ENCODE measurements at places on chromosomes 2 and 18.

DNA sequence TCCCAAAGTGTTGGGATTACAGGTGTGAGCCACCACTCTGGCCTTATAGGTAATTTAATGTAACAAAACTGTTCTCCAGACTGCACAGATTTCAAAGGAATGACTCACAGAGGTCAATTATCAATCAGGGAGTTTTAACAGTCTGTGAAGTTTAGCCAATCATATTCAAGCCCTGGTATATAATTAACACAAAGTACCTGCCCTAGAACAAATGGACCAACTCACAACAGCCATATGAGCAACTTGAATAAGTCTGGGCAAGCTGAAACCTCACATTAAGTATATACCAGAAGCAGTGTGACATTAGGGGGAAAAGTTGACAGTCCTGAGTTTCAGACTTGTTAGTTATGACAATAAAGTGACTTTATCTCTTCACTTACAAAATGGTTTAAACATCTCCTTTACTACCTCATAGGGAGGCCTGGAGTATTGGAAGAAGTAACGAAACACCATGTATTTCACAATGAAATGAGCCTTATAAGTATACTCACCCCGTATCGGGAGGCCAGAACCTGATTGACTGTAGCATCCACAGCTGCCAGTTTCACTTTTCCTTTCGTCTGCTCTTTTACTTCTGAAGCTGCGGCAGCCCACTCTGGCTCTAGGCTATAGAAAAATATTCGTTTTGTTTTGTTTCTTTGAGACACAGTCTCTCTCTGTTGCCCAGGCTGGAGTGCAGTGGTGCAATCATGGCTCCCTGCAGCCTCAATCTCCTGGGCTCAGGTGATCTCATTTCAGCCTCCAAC lies 22.2 kb downstream of the PDIA6 start:
- DNase-seq = no peak

DNA sequence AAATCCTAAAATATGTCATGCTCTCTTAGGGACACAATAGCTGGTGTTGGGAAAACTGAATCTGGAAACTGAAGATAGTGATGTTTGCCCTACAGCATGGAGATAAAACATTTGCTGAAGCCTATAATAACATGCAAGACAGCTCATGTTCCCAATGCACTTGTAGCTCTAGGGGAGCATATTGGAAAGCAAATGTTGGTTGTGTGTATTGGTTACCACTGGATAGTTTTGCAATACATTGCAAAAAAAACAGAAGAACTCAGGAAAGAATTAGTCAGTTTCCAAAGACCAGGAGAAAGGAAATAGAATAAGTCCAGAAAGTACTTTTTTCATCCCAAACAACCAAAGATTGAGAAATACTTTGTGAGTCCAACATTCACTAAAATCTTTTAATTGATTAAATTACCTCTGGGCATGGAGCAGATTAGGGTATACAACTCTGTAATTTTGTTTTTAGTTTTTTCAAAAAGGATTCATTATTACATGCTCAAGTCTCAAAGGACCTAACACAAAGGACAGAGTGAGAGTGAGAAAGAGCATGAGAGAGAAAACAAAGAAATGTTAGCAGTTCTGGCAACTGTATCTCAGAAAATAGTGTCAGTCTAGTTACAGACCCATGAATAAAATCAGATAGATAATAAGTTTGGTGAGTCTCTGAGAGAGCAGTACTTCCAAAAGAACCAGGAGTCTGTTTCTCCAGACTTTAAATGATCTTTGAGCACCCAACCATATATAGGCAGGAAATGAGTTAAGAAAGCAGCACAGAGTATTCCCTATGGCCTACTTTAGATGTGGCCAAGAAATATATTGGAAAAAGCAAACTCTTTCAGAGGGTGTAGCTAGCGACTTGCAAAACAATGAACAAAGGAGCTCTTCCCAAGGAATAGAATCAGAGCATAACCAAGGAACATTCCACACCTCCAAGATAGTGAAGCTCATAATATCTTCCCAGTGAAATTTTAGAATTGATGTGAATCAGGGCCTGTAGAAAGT lies 36.6 kb upstream of the COL3A1 start:
- DNase-seq = no peak

- DNase-seq = no peak
Observed at GRCh38 chr2:64779117-64779690, 125.5 kb upstream of the SERTAD2 start.

DNA sequence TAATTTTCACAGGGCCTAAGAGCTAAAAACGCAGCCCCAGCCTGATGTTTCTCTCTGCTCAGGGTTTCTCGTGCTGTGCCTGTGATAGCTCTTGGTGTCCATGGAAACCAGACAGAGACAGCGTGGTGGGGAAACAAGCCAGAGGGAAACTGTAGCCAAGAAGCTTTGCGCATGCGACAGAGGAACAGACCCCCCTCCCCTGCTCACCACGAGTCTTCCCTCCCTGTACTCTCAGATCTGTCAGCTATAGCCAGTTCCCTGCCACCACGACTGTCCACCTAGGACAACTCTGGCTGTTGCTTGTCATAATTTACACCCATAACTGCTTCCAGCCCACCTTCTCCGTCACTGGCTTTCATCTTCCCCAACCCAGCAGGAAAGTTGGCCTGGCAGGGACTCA lies 13.2 kb upstream of the DNAJC27 start:
- no peak for DNase-seq

GRCh38 chr2:144990661-144991060 lies 470.7 kb upstream of the ZEB2 start:
- DNase-seq = no peak

GRCh38 chr2:57882895-57883515 lies 163.6 kb upstream of the VRK2 start:
- DNase-seq = no peak

- no peak for DNase-seq
Observed at GRCh38 chr2:134469516-134470115, 215.7 kb downstream of the MGAT5 start.

GRCh38 chr2:84815146-84815545 lies 65.7 kb downstream of the TRABD2A start:
- no peak for DNase-seq

DNA sequence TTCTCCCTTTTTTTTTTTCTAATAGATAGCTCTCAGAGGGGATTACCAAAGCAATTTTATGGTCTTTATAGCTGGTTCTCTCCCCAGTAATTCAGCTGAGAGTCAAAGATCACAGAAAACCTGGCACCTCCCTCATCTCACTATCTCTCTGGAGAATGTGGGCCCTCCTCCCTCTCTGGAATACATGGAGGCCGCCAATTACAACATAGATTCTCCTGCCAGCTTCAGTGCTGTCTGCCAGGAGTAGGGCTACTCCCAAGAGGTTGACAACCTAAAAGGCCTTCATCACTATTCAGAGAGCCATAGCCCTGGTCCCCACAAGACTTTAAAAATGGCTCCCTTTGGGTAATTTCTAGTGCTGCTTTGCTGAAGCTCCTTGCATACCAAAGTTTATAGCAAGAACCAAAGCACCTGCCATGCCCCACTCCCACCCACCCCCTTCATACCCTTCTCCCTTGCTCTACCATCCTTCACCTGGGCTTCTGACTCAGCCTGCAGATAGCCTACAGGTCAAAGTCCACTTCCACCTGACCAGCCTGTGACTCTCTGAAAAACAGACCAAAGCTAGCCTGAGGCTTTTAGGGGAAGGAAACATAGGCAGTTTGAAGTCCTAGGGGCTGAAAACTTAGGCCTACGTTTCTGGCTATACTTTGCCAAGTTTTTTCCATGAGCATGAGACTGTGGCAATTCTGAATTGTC lies 472.3 kb downstream of the TNS1 start:
- DNase-seq = no peak

- no peak for DNase-seq
Observed at GRCh38 chr2:216698895-216699294, 3.5 kb upstream of the IGFBP5 start.

GRCh38 chr2:218516614-218517013 lies 51.5 kb downstream of the USP37 start:
- peak; percentile 22 for DNase-seq

- no peak for DNase-seq
Observed at GRCh38 chr2:11028407-11028916, 116.7 kb downstream of the KCNF1 start.

GRCh38 chr2:214035091-214035852 lies 375.6 kb upstream of the VWC2L start:
- no peak for DNase-seq

DNA sequence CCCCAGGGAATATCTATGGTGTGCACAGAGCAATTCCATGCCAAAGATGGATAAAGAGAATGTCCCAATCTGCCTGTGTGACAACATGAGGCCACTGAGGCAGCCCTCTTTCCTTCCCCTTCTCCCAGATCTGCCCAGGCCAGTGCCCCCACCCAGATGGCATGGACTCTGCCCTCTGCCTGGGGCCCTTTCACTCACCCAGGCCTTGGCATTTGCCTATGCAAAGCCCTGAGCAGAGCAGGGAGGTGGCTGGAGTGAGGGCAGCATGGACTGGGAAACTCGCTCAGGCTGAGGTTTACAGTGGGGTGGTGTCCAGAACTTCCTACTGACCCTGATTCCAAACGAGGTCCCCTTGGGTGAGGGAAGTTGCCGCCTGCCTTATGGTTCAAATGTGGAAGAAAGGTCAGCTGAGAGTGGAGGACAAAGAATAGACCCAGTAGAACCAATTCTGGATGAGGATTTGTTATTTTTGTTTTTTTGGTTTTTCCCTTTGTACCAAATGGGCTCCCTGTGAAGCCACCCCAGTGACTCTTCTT lies 8.9 kb downstream of the SH2D6 start:
- DNase-seq = no peak

DNA sequence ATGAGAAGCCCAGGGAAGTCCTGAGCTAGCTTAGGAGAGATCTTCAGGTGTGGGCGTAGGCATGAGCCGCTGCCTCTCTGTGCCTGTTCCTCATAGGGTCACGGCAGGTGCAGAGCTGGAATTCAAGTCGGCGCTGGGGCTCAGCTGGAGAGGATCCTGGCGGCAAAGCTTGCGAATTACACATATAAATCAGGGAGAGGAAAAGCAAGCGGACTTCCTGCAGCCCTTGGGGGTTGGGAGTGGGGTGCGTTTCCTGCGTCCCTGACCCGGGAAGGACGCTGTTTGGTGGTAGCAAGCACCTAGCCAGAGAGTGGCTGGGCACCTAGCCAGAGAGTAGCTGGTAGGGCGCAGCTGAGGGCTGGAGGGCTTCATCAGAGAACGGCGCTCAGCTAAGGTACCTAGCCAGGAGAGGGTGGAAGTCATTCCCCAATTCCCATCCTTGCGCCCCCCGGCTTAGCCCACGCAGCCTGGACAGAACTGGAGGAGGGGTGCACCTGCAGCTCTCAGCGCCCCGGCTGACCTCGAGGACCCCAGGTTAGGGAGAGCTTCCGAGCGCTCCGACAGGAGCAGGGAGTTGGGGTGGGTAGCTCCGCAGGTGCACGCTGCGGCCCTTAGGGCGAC lies 459 bp upstream of the EFR3B start:
- no peak for DNase-seq

- DNase-seq = no peak
Observed at GRCh38 chr2:127041259-127041970, 65.5 kb downstream of the BIN1 start.

DNA sequence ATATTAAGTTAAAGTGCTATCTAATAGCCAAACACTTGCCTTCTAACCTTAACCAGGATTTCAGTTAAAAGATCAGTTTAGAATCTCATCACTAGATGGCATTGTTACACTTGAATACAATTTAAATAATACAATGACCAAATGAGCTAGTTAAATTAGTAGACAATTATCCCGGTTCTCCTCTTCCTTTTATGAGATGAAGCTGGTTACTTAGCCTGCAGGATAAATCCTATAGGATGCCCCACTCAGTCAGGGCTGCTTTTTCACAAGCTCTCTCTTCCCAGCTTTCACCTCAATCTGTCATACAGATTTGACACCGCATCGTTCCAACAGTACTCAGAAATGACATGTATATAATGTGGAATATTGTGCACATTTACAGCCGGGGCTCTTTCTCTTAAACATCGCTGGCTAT lies 678.8 kb downstream of the KCNJ3 start:
- DNase-seq = no peak

DNA sequence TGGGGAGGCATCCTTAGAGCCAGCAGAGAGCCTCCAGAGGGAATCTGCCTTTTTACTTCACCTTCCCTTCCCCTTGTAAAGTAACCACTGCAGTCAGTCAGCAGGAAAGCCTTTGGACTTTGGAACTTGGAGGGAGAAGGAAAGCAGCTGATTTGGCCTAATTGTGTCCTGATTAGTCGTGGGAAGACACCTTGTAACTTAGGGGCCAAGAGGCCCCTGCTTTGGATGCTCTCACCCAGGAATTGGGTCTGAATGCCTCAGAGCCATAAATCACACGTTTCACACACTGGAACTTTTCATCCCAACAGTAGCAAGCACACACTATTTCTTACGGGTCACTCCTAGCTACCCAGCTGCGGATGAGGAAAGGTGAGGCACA lies 81.0 kb upstream of the PPM1B start:
- DNase-seq = no peak

DNA sequence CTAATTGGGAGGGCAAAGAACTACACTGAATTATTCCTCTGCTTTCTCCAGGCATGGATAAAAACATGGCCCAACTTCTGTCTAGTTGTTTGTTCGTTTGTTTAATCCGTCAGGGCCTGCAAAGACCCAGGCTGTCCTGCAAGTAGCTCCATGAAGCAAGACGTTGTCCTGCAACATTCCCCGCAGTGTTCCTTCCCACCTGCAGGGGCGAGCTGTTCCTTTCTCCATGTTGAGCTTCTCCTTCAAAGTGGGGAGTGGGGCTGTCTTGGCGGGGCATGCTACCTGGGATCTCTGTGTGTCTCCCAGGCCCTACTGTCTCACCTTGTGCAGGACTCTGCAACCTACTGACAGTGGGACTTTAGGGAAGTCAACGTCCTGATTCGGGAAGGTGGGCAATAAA lies 264.0 kb upstream of the SMIM21 start:
- no peak for DNase-seq

DNA sequence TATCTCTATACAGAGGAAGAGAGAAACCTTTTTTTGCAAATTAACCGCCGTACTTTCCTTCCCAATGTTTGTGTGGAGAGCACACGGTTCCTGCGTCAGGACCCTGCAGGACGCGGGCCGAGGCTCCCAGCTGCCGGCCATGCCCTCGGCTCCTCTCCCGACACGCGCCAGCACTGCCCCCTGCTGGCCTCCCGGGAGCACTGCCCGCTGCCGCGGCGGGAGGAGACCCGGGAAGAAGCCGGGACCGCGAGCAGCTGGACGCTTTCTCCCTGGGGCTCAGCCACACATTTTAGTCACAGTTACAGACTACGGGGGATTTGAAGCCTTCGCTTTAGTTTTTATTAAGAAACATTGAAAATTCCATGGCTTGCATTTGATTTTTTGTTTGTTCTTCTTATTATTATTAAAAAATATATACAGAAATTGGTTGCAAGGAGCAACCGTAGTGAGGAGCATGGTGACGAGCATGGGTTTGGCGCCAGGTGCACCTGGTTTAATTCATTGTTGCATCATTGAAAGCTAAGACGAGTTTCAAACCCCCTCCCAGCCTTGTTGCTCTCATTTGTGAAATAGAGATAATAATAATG lies 401.2 kb downstream of the GALR1 start:
- peak; percentile 4 for DNase-seq

DNA sequence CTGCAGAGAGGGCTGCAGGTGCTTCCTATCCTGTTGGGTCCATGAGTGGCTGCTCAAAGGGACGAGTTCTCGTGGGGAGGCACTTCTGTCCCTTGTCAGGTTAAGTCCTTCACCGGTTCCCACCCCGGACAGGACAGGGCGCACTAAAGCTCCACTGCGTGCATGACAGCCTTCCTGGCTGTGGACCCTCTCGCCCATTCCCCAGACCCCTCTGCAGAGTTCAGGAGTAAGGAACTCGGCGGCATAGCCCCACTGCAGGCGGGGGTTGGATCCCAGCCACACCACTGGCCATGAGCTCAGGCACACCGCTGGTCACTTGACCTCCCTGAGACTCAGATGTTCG lies 147.5 kb upstream of the ID2 start:
- no peak for DNase-seq

Data from CMK (cell line).